ENCODE measurements at places on chromosomes 2 and 18. TPM values are rescaled to one million over a fixed set of nuclear protein-coding genes. Genes with fewer than 3 reads are reported as not detected.

GRCh38 chr18:78582898-78583738 is 396.5 kb upstream of the SALL3 start:
- no peak for DNase-seq

DNA sequence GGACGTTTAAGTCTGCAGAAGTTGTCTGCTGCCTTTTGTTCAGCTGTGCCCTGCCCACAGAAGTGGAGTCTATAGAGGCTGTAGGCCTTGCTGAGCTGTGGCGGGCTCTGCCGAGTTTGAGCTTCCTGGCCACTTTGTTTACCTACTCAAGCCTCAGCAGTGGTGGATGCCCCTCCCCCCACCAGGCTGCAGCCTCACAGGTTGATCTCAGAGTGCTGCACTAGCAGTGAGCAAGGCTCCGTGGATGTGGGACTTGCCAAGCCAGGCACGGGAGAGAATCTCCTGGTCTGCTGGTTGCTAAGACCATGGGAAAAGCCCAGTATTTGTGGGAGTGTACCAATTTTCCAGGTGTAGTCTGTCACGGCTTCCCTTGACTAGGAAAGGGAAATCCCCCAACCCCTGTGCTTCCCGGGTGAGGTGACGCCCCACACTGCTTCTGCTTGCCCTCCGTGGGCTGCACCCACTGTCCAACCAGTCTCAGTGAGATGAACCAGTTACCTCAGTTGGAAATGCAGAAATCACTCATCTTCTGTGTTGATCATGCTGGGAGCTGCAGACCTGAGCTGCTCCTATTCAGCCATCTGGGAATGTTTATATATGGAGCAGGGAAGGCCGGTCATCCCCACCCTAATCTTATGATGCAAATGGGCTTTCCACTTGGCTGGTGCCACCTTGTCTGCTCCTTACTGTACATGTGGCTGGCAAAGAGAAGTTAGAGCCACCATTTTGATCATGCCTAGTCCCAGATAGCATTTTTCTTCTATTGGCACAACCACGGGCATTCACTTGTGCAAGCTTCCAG is 156.9 kb upstream of the ITGA6 start:
- no peak for DNase-seq

MC4R gene
- total RNA-seq = not detected

MAPK4 gene
- total RNA-seq = not detected

- DNase-seq = no peak
Measured at GRCh38 chr2:20994130-20994529, 49.7 kb downstream of the APOB start.

MYOM1 gene
- total RNA-seq = 1.4 TPM

EIF2AK2 gene
- total RNA-seq = 40.9 TPM

HOXD12 gene
- total RNA-seq = not detected

DNA sequence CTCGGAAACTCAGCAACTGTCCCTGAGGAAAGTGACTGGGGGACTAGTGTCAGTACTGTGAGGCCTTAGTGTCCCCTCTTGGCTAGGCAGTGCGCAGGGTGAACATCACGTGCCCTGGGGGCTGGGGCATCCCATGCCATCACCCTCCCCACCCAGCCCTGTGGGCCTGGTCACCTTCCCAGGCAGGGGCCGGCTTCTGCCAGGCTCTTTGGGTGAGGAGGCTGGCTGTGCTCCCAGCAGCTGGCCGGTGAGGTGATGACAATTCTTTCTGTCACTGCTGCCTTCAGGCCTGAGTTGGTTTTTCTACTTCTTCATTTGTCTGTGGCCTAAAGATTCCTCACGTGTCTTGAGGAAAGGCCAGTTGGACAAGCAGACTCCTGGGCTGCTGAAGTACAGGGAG is 180.8 kb downstream of the KLHL29 start:
- no peak for DNase-seq

- DNase-seq = no peak
Measured at GRCh38 chr18:54720620-54721019, 107.7 kb upstream of the RAB27B start.

DNA sequence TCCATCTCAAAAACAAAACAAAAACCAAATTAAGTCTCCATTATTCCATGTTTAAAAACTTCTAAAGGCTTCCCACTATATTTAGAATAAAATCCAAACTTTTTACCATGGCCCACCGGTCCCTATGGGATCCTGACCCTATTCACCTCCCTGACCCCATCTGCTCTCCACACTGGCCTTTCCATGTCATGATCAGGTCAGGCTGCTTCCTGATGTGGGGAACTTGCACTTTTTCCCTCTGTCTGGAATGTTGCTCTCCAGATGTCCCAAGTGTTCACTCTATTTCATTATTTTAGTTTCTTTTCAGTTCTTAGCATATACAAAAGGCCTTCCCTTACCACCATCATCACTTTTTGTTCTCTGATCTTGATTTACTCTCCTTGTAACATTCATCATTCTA is 7.5 kb upstream of the MTA3 start:
- DNase-seq = no peak

GRCh38 chr2:146730882-146731281 is 1113.9 kb upstream of the ACVR2A start:
- no peak for DNase-seq

DNA sequence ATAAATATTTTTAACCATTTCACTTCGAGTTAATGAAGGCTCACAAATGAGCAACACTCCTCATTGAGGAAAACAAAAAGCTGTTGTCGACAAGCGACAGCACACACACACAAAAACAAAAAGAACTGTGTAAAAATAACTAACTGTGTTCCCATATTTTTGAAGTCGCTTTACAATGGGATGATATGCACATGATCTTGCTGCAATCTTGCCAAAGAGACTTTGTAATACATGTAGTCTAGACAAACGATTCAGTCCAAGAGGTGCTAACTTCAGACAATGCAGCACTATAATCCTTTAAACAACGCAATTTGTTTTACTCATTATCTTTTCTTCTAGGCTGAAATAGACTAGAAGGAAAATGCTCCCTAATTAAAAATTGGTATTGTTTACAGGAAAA is 7.2 kb upstream of the USP34 start:
- DNase-seq = no peak

DNAH6 gene
- 0.52 TPM for total RNA-seq

SERPINB3 gene
- not detected for total RNA-seq

- no peak for DNase-seq
Measured at GRCh38 chr2:50922506-50922905, 109.4 kb downstream of the NRXN1 start.

DNA sequence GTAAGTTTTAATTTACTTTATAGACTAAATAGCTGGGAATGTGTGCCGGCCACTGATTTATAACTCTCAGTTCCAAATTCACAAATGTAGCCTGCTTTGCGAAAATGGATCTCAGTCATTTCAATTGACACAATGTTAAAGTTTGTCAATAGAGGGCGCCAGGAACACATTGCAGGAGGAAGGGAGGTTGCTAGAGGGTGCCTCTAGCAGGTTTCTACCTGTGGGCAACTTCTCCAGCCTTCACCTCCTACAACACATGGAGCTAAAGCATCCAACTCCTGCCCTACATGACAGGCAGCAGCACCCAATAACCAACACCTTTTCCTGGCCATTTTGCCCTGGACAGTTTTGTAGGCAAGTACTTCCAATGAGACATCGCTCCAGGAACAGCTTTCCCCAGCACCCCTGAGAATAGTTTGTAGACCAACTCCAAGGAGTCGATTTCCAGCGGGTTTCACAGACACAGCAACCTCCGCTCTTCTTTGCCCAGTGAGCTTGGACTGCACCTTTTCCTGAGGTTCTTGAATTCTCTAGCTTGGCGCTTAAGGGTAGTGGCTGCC is 784.8 kb upstream of the CDH2 start:
- DNase-seq = no peak

GRCh38 chr2:129721846-129722245 is 257.6 kb upstream of the RAB6C start:
- DNase-seq = no peak

DNA sequence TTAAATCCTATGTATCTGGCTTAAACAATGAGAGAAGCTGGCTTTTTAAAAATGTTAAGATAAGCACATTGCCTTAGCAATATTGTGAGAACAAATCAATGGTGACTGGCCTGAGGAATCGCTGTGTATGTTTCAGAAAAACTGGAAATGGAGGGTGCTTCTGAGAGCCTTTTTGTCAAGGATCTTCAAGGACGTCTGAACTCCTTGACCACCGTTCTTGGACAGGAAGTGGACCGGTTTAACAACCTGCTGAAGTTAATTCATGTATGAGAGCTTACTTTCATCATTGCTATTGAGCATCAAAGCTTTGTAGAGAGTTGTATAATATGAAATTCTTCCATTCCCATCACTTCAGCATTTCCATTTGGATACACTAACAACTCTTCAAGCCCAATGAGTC is 72.6 kb downstream of the TRABD2A start:
- no peak for DNase-seq

- DNase-seq = no peak
Measured at GRCh38 chr2:30503695-30504052, 56.6 kb downstream of the LCLAT1 start.

- DNase-seq = peak; percentile 83
Measured at GRCh38 chr2:215979620-215980019, 33.7 kb downstream of the MREG start.

- DNase-seq = no peak
Measured at GRCh38 chr2:69335311-69335710, 51.7 kb downstream of the GFPT1 start.

DNA sequence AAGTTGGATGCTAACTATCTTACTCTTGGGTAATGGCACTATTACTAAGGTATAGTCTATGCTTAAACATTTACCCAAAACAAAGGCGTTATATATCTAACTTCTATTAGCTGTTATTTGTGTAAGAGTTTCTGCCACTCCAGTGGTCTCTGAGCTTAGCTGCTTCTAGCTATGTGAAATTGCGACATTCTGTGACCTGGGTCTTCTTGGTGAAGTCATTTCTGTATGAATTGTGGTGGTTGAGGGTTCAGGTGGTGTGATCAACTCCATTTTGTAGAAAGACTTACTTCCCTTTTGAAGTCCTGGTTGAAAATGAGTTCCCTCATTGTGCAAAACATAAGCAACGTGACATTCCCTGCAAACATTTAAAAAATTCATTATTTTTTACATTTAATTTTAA is 221.6 kb downstream of the PIK3C3 start:
- no peak for DNase-seq

MGAT4A gene
- total RNA-seq = 105 TPM

- DNase-seq = no peak
Measured at GRCh38 chr2:203890733-203891132, 23.2 kb downstream of the CTLA4 start.

- DNase-seq = no peak
Measured at GRCh38 chr2:233901367-233901766, 15.8 kb upstream of the TRPM8 start.

LRP2 gene
- not detected for total RNA-seq

DNA sequence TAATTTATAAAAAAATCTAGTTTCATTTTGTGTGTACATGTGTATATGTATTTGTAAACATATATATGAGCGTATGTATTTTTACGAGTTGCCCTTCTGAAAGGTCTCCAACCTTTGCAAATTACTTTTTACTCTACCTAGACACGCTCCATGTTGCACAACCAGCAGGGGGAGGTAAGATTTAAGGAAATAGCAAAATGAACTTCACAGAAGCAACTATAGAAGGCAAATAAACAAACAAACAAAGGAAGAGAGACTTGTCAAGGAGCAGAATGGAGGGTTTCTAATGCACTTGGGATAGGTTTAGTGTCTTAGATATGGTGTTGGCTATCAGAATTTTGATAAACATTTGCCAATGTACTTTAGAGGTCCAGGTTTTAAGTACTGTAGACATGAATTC is 820.5 kb upstream of the POU3F3 start:
- DNase-seq = no peak

FSHR gene
- not detected for total RNA-seq

- DNase-seq = no peak
Measured at GRCh38 chr2:11387100-11387390, 42.6 kb upstream of the ROCK2 start.

TMEM163 gene
- total RNA-seq = 0.64 TPM

DNA sequence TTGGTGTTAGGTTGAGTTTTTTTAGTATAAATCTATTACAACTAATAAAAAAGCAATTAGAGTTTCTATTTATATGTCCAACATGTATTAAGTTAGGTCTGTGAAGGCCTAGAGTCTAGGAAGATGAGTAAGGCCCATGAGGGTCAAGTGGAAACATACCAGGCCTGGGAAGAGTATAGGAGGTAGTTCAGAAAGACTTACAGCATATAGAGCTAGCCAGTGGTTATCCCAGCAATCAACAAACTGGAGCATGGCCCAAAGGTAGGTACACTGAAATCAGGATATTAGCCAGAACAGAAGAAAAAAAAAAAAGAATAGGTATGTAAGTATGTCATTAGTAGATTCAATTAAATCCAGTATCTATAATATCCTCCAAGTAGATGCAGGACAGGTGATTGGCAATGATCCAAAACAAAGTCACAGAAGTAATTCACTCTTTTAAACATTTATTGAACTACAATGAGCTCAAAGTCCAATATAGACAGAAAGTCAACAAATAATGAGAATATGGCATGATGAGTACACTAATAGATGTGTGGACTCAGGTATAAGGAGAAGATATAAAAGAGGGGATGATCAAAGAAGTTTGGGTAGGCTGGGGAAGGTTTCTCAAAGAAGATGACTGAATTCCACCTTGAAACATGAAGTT is 70.3 kb downstream of the IKZF2 start:
- no peak for DNase-seq

- DNase-seq = no peak
Measured at GRCh38 chr18:44557616-44558151, 123.0 kb upstream of the SETBP1 start.

All from CD4-positive, CD25-positive, alpha-beta regulatory T cell (primary cell).